ENCODE measurements at places on chromosomes 1 and 21.

DNA sequence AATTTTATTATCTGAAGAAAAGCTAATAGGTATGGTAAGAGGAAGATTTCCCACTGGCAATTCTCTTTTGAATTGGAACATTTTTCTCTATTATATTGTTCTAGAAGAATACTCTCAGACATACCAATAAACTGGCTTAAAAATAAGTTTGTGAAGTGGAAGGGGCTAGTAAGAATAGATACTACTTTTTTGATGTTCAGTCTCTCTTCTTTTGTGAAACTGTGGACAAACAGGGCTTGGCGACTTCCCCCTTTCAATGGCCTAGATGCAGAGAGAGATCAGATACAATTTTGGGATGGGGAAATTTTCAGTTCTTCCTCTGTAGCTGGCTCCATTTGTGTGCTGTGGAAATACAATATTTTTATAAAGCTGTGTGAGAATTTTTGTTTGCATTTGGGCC, 2.5 kb downstream of the PBX1 start:
- no peak for DNase-seq

GRCh38 chr1:14945132-14946010, 208.2 kb upstream of the TMEM51 start:
- DNase-seq = no peak

- no peak for DNase-seq
Measured at GRCh38 chr1:89935235-89935634, 59.7 kb upstream of the ZNF326 start.

DNA sequence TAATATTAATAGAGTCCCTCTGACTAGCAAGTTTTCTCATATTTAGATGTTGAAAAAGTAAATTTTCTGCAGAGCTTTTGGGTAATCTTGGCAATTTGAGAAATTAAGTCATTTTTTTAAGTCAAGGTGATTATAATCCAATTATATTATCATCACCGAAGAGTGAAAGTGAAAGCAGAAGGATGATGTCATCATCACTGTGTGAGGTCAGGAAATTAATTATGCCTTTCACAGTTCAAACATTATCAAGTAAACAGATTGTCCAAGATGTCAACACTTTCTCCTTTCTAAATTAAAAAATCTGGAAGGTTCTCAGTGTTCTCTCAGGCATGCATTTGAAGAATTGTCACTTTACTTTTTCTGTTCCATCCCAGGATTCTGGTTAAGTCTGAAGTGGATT, 296.0 kb downstream of the TBX15 start:
- DNase-seq = no peak

GRCh38 chr1:156705321-156705917, at the start of gene CRABP2:
TSS of gene CRABP2 (minus strand) at chr1:156705583. CDS start at chr1:156705446, 137 bp downstream.
- no peak for DNase-seq

GRCh38 chr21:44637018-44637850, at the start of gene KRTAP10-10:
TSS of gene KRTAP10-10 (plus strand) at chr21:44637356. CDS start at chr21:44637418, 62 bp downstream.
- DNase-seq = no peak

DNA sequence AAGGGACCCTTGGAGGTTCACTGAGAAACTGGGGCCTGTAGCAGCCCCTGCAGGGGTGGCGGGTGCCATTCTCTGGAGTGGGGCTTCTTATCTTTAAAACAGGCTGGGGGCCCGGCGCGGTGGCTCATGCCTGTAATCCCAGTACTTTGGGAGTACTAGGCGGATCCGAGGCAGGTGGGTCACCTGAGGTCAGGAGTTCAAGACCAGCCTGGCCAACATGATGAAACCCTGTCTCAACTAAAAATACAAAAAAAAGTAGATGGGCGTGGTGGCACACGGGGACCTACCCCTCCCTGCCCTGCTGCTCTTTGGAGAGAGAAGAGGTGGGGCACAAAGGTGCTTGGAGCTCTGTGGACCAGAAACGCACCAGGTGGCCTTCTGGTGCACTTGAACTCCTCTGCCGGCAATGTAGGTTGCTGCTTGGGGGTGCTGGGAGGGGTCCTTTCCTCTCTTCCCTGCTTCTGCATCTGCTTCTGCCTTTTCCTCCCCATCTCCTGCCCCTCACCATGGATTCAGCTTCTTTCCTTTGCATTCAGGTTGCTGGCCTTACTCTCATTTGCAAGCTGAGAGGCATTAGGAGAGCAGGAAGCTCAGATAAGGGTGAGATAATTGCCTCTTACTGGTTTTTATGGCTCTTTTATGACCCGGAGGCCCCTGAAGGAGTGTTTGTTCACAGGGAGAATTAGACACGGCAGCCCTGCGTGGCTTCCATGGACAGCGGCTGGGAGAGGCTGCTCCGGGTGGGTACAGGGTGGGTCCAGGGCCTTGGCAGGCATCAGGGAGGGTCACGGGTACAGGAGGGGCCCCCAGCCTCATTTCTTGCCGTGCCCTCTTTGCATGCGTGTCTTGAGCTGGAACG, 57.4 kb downstream of the ARHGEF10L start:
- DNase-seq = no peak

GRCh38 chr1:191984856-191985255, 173.4 kb upstream of the RGS18 start:
- no peak for DNase-seq

DNA sequence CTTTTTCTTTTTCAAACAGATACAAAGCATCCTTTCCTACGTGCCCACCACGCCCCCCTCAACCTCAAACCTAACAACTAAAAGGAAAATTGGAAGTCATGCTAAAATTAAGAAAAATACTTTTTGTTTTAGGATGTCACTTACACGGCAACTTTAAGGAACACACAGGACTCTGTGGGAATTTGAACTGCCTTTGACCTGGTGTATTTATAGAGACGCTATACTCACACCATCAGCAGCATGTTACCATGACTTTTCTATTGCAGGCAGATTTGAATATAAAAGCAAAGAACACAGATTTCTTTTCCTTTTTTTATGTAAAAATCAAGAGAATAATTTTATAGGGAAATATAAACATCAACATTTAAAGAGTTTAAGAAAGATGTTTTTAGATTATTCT, 198.2 kb downstream of the SIPA1L2 start:
- DNase-seq = no peak

DNA sequence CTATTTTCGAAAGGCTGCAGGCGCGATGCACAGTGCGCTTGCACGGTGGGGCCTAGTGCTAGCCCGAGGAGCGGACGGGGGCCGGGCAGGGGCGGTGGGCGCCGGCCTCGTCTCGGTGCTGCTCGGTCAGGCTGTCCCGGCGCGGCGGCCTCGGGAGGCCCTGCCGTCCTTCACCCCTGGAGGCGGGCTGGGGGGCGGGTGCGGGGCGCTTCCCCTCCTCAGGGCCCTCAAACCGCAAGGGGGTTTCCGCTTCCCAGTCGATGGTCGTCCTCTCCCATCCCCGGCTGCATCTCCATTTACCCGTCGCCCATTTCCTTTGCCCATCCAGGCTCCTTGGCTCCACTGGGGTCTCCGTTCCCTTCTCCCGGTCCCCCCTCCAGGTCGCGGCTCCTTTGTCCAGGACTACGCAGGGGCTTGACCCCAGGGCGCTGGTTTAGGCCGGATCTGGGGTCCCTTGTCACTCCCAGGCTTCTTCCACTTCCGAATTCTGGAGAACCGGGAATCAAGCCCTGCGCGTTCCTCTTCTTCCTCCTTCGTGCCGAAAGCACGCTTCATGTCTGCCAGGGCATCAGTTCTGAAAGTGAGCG, 196.3 kb upstream of the LMO4 start:
- DNase-seq = no peak

DNA sequence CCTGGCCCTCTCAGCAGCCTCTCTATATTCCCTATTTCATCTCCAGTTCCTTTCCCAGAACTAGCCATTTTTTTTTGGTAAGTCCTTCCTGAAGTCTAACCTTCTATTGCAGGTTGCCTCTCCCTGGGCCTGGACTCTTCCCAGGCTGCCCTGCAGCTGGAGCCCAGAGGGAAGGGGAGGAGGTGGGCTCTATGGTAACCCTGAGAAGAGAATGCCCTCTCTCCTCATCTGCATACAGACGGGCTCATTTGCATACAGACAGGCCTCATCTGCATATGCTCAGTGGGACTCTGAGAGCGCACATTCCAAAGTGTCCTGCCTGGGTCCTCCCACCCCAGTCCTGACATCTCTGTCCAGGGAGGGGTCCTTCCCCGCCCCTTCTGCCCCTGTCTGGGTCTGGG, 32.7 kb downstream of the RHBG start:
- no peak for DNase-seq

DNA sequence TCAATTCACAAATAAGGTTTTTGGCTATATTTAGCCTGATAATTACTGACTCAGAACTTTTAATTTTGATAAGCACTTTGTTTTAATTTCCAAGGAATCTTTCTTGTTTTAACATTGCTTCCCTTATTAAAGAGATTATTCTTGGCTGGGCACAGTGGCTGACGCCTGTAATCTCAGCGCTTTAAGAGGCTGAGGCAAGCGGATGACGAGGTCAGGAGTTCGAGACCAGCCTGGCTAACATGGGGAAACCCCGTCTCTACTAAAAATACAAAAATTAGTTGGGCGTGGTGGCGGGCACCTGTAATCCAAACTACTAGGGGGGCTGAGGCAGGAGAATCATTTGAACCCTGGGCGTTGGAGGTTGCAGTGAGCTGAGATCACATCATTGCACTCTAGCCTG, 13.8 kb downstream of the ALG14 start:
- DNase-seq = no peak

DNA sequence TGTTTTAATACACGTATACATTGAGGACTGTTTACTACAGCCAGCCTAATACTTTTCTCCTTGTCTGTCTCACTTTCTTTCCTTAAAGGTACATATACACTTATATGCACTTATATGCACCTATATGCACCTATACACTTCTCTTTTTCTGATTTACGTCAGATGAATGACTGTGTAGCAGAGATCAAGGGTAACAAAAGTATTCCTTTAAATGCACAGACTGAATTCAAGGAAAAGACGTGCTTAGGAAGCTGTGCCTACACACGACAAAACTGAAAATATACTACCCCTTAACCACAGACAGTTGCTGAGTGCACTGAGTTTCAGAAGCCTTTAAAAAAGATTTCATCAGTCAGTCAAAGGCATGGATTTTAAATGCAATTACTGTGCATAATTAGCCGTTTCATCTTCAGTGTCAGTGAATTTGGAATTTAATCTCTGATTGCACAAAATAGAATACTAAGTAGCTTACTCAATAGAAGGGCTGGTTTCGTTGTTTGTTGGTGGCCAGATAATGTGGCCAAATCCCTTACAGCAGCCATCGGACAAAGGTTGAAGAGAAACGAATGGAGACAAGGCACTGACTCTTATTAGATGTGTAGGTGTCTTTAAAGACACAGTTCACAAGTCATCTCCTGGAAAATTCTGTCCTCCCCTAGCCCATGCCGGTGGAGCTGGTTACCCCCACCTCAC, 38.3 kb upstream of the TARBP1 start:
- DNase-seq = no peak

- DNase-seq = no peak
Measured at GRCh38 chr1:45922374-45922773, 119.0 kb downstream of the MAST2 start.

GRCh38 chr21:15839601-15840000, 109.8 kb downstream of the USP25 start:
- no peak for DNase-seq

- DNase-seq = no peak
Measured at GRCh38 chr1:177984136-177984525, 14.3 kb upstream of the SEC16B start.

DNA sequence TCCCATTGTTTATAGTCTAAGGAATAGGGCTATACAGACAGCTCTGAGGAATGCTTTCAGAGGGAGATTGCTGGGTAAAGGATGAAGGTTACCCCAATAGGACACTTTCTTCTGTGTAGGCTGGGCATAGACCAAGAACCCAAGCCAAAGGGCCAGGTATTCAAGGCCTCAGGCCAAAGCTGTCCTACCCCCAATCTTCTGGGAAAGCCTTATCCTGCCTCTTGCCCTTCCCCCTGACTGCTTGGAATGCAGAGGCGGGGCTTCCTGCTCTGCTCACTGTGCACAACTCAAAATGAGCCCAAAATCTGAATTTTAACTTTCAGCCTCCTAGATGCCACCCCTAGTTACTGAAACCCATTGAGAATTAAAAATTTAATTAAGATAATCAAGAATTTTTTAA, 2.2 kb downstream of the OR10Z1 start:
- DNase-seq = no peak

GRCh38 chr21:34061983-34062382, 11.4 kb upstream of the MRPS6 start:
- peak; percentile 76 for DNase-seq

GRCh38 chr21:46093668-46094400, 4.1 kb upstream of the COL6A2 start:
- no peak for DNase-seq

GRCh38 chr1:79604490-79605198, 598.1 kb upstream of the ADGRL4 start:
- no peak for DNase-seq

- no peak for DNase-seq
Measured at GRCh38 chr21:35491920-35492678, 443.0 kb upstream of the RUNX1 start.

- DNase-seq = no peak
Measured at GRCh38 chr1:52669696-52670095, 28.5 kb downstream of the COA7 start.

GRCh38 chr21:35211782-35212181, 162.7 kb upstream of the RUNX1 start:
- DNase-seq = no peak

GRCh38 chr1:246784621-246785493, 60.6 kb downstream of the SCCPDH start:
- no peak for DNase-seq

GRCh38 chr1:187469836-187470235, 641.1 kb downstream of the PLA2G4A start:
- DNase-seq = no peak

- DNase-seq = no peak
Measured at GRCh38 chr21:36260802-36261201, 59.2 kb upstream of the MORC3 start.

DNA sequence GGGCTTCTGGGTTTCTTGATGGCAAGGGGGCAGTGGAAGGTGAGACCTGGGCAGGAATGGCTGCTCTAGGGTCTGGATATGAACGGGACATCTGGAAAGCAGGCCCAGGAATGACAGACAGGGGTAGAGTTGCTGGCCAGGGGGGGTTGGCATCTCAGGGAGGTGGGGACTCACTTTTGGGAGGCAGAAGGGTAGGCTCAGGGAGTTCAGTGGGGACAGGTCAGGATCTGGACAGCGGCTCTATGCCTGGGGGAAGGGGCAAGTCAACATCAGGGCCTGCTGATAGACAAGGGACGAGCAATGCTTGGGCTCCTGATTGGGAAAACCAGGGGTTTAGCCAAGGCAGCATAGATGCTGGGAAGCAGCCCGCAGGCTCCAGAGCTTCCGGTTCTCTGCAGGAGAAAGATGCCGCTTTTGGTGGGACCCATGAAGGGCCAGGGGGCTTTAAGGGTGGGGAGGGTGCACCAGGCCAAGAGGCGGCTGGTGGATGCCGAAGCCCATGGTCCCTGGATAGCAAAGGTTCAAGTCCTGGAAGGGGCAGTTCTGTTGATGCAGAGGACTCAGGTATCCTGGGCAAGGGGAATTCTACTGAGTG, 21.9 kb downstream of the IGFN1 start:
- no peak for DNase-seq

- no peak for DNase-seq
Measured at GRCh38 chr1:36134505-36135329, 9.7 kb upstream of the COL8A2 start.

- DNase-seq = peak; percentile 91
Measured at GRCh38 chr1:1890506-1891348, at the start of gene GNB1. TSS of gene GNB1 (minus strand) at chr1:1891087. CDS start at chr1:1825453, 65,634 bp downstream.

- DNase-seq = no peak
Measured at GRCh38 chr1:39405358-39405757, 86.1 kb upstream of the BMP8A start.
